Smooth muscle cell of the coronary artery (primary cell): ENCODE measurements at places on chromosomes 4 and X. TPM values are rescaled to one million over a fixed set of nuclear protein-coding genes. Genes with fewer than 3 reads are reported as not detected.

BRS3 gene
- total RNA-seq: not detected in 2 replicates

STS gene
- 1.4 and 4.7 TPM in 2 replicates for total RNA-seq

PPM1K gene
- total RNA-seq: 20.3 and 32.8 TPM in 2 replicates

RTL5 gene
- total RNA-seq: 0.83 and 3.3 TPM in 2 replicates

IGSF1 gene
- 0.08 TPM in 1 of 2 replicates, not detected in the other for total RNA-seq

CHRDL1 gene
- 15.2 TPM in 1 of 2 replicates, not detected in the other for total RNA-seq

EPHA5 gene
- total RNA-seq: 0.94 and 15.1 TPM in 2 replicates

DAPP1 gene
- 0.59 TPM in 1 of 2 replicates, not detected in the other for total RNA-seq

GLUD2 gene
- total RNA-seq: 0.68 and 2.5 TPM in 2 replicates

TMEM47 gene
- 27.4 and 51.0 TPM in 2 replicates for total RNA-seq

FGA gene
- not detected in 2 replicates for total RNA-seq

CT45A5 gene
- not detected in 2 replicates for total RNA-seq

ALB gene
- not detected in 2 replicates for total RNA-seq

PAGE4 gene
- not detected in 2 replicates for total RNA-seq

ATP1B4 gene
- not detected in 2 replicates for total RNA-seq

COL4A6 gene
- under 0.01 and 3.1 TPM in 2 replicates for total RNA-seq

MAGEB1 gene
- not detected in 2 replicates for total RNA-seq

HSFX4 gene
- not detected in 2 replicates for total RNA-seq

IL21 gene
- total RNA-seq: not detected in 2 replicates

TRPC3 gene
- total RNA-seq: under 0.01 and 0.59 TPM in 2 replicates

CPE gene
- 9.1 and 74.6 TPM in 2 replicates for total RNA-seq

TAB3 gene
- 2.1 and 5.2 TPM in 2 replicates for total RNA-seq
